ENCODE measurements at places on chromosomes 11 and 22.

DNA sequence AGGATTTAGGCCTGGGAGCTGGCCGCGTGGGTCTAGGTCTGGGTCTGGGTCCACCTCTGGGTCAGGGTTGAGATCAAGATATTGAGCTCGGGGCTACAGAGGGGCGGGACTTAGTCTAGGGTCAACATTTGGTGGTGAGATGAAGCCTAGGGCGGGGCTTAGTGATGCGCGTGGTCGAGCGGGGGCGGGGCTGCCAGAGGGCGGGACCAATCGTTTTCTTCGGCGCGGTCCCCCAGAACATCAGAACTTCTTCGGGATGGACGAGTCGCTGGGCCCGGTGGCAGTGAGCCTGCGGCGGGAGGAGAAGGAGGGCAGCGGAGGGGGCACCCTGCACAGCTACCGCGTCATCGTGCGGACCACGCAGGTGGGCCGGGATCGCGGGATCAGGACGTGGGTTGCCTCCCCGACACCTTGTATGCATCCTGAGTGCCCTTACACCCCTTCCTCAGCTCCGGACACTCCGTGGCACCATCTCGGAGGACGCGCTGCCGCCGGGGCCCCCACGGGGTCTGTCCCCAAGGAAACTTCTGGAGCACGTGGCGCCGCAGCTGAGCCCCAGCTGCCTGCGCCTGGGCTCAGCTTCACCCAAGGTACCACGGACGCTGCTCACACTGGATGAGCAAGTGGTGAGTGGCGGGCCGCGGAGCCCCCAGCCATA, 4.2 kb downstream of the SIPA1 start:
- DNase-seq = no peak

DNA sequence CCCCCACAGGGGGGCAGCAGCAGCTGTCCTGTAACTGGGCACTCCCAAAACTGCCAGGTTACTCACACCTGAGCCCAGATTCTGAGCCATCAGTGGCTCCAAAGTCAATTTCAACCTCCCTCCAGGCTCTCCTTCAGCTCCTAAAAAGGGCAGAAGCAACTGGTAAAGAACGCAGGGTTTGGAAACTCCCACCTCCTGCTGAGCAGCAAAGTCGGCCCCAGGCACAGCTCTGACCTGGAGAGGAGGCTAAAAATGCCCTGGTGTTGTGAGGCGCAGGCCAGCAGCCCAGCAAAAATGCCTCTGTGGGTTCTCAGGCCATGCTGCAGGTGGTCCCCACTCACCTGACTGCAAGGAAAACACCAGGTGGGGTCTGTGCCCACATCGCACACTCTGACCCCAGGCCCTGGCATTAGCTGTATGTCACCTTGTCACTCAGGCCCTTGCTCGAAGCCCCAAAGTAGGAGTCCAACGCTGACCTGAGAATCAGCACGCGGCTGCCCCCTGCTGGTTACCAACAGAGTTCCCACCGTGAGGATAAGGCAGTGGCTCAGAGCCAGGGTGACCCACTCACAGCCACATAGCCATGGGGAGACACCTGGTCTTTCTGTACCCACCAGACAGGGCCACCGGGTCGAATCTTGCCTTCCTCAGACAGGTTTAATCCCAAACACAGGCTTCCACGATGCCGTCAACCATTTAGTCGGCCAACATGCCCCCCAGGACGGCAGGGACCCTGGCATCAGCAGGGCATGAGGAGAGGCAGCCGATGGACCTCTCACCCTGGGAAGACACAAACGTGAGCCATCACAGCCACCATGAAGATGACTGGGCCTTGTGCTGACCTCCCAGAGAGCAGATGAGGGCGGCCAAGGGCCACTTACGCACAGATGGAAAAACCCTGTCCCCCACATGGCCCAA, 11.1 kb downstream of the POLR3H start:
- DNase-seq = peak; percentile 66

DNA sequence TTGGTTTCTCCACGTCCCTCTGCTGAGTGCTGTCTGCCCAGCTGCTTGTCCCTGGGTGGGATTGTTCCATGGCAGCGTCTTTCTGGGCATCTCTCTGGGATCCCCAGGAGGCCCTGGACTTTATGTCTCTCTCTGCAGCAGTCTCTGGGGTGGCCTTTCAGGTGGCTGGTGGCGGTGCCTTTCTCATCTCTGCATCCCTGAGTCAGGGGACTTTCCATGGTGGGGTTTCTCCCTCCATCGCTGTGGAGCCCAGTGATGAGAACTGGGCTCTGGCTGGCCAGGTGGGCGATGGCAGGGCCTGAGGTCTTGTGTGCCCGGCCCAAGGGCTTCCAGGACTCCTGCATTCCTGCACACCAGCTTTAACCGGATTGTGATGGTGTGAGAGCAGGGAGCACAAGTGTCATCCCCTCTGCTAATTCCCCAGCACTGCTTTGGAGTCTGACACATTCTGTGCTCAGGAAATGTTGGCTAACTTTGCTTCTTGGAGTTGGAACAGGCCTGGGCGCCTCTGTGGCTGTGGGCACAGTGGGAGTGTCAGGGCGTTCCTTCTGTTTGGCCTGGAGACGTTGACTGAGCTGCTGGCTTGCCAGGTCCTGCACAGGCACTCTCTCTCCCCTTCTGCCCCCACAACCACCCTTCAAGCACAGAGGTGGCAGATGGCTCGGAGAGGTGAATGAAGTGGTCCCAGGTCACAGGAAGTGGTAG, 27.9 kb downstream of the FAM83F start:
- DNase-seq = no peak

DNA sequence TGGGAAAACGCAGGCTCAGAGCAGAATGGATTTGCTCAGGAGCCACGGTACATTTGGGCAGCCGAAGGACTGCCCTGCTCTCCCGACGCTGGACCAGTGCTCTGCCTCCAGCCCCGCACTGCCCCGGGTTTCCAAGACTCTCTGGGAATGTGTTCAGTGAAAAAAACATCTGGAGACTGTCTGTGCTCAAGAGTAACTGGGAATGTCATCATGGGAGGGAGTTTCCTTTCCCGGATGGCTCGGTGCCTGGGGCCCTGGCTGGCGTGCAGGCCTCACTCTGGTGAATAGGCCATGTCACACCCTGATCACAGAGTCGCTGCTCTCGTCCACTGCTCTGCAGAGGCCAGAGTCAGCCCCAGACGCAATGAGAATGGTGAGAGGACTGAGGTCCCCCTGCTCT, 9.8 kb upstream of the APOL6 start:
- DNase-seq = no peak

DNA sequence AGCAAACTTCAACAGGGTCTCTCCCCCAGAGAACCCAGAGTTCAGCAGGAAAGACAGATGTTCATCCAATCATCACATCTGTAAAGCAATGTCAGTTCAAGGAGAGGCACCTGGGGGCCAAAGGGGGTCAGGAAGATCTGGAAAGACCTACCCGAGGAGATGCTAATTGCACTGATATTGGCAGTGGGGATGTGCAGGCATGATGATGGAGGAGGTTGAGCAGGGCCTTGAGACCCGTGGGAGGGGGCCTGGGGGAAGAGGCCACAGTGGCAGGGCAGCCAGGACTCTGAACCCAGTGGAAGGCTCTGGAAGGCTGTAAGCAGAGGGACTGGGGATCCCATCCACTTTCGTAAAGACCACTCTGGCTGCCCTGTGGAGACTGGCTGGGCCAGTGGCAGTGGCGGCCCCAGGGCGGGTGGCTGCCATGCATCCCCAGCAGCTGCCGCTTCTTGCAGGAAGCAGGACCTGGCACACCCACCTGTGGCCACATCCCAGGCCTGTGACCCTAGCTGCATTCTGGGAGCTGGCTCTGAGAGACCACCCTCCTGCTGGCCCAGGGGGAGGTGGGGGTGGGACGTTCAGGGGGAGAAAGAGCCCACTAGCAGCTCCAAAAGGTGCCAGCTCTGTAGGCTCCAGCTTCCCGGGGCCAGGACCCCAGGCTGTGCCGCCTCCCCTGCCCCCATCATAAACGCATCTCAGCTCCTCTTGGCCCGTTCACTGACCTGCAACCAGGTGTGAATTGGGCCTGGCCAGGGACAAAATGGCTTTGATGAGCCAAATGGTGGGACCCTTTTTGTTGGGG, 59.9 kb upstream of the FGF3 start:
- DNase-seq = no peak

DNA sequence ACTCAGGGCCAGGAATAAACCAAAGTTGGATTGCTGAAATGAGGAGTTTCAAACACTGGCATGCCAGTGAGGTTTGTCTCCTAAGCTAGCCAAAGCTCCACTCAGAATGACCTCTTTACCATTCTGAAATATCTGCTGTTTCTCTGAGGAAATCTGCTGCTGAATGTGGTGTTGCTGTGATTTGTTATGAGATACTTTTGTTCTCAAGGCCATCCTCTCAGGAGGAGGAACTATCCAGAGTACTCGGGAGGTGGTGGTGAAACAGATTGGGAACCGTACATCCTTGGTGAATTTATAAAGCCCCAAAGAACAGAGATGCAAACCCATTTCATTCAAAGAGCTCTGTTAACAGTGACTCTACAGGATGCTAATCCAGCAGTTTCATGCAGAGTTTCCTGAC, 50.5 kb downstream of the BDNF start:
- no peak for DNase-seq

- no peak for DNase-seq
These were observed 78.9 kb downstream of the SFI1 start for GRCh38 chr22:31575190-31575589.

DNA sequence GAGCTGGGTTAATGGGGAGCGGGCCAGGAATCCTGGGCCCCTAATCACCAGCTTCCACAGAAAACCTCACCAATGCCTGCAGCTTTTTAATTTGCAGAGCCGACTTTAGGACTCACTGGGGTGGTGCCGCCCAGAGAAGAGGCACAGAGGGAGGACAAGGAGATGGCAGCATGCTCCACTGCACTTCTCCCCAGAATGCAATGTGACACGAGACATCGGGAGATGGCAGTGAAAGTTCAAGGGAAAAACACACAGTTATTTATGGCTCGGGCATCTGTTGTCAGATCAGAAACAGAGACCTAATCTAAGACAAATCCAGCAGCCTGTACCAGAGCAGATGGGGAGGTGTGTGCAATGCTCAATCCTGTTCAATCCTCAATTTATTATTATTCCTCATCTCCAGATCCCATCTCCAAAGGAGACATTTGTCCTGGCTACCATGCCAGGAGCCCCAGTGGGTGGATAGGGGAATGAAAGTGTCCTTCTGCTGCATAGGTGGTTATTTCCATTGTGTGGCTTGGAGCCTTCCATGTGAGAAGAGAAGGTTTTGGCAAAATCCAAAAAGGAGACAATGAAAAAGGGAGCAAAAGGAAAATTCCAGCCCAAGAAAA, 250.0 kb downstream of the NXPE2 start:
- no peak for DNase-seq

DNA sequence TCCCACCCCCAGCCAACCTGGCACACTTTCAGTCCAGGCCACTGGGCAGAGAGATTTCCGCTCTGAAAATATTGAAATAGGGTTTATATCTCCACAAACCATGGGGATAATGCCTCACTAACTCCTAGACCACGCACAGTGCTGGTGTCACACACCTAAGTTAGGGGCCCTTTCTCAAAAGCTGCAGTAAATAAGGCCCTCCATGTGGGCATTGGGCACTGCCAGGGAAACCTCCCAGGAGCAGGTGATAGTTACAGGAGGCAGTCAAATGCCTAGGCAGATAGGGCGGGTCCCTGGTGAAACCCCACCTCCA, 3.1 kb upstream of the IL10RA start:
- DNase-seq = no peak

- no peak for DNase-seq
These were observed 9.8 kb upstream of the FUT4 start for GRCh38 chr11:94533696-94534630.

DNA sequence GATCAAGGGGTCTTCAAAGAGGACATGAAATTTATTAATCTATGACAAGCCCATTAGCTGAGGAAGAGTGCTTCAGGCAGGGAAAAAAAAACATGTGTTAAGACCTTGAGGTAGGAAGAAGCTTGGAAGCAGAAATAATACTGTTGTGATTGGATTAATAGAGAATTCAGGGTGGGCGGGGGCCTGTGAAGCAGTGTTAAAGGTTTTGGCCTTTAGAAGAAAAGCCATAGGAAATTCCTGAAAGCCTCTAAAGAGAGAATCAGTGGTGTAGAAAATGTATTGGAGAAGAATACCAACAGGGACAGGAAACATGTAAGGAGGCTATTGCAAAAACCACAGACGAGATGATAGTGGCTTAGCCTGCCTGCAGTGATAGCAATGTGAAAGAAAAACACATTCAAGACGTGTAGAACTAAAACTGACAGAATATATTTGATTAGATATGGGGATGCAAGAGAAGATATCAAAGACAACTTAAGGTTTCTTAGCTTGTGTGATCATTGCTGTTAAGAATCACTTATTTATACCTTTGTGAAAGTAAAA, 404.4 kb upstream of the ANO3 start:
- no peak for DNase-seq

GRCh38 chr11:92219476-92219875, 5.1 kb upstream of the FAT3 start:
- no peak for DNase-seq

GRCh38 chr11:59770319-59770718, 15.1 kb downstream of the STX3 start:
- DNase-seq = no peak

- DNase-seq = no peak
These were observed 55.9 kb upstream of the CCDC188 start for GRCh38 chr22:20206709-20207215.

All from stimulated activated CD4-positive, alpha-beta T cell treated with anti-CD3 and anti-CD28 coated beads, Interleukin-12 subunit alpha, Interleukin-12 subunit beta, amount 100 ng/mL, for 24 hours (primary cell).